ENCODE measurements at places on chromosomes 7 and 10.

GRCh38 chr7:117053432-117053831 lies 100.1 kb downstream of the ST7 start:
- no peak for DNase-seq

- no peak for DNase-seq
These were observed 10.9 kb downstream of the PNPLA8 start for GRCh38 chr7:108515013-108515412.

GRCh38 chr7:78020136-78020873 lies 221.7 kb downstream of the PHTF2 start:
- DNase-seq, result no peak

DNA sequence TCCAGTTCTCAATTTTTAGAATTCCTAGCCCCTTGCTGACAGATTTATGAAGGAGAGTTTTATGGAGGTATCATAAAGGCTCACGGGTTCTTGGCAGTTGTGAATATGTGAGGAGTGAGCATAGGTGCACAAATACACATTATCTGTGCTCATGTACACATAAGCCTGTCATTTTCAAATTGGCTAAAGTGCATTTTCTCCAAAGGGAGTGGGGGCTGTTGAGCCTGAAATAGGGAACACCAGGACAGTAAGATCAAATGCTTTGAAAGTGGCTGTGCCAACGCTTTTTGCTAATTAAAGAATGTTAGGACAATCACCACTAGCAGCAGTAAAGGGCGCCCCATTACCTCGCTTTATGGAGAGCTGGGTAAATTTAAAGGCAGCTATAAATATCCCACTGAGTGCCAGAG lies 8.3 kb upstream of the LRRC4 start:
- DNase-seq, result no peak

GRCh38 chr7:96426027-96426426 lies 104.1 kb upstream of the SLC25A13 start:
- no peak for DNase-seq

DNA sequence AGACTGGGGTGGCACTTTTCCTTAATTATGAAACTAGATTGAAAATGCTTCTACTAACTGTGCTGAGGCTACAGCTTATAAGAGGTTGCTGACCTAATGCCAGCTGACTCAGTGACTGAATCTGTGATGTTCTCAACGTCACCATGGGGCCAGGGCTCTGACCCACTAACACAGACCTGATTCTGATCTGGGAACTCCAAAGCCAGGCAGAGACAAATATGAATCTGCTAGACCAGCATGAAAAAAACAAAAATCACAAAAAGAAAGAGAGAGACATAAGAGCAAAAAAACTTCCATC lies 16.1 kb downstream of the USP6NL start:
- DNase-seq, result no peak

GRCh38 chr7:95960706-95961244 lies 188.4 kb downstream of the DYNC1I1 start:
- no peak for DNase-seq

DNA sequence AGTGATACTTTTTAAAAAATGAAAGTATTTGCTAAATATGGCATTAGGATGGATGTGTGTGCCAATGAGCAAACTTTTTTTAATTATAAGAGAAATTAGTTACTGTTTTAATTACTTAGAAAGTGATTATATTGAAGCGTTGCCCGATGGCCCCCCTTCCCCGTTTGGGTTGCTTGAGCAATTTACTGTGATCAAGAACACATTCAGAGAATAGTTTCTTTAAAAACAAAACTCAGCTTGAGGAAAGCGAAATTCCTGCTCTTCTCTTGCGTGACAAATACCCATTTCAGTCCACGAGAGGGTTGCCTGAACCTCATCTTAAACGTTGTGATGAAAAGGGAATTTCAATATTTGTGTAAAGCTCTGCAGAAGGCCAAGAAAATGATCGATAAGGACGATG lies 234.1 kb downstream of the GATA3 start:
- no peak for DNase-seq

- no peak for DNase-seq
These were observed 882 bp upstream of the LRRC61 start for GRCh38 chr7:150322114-150322832.

DNA sequence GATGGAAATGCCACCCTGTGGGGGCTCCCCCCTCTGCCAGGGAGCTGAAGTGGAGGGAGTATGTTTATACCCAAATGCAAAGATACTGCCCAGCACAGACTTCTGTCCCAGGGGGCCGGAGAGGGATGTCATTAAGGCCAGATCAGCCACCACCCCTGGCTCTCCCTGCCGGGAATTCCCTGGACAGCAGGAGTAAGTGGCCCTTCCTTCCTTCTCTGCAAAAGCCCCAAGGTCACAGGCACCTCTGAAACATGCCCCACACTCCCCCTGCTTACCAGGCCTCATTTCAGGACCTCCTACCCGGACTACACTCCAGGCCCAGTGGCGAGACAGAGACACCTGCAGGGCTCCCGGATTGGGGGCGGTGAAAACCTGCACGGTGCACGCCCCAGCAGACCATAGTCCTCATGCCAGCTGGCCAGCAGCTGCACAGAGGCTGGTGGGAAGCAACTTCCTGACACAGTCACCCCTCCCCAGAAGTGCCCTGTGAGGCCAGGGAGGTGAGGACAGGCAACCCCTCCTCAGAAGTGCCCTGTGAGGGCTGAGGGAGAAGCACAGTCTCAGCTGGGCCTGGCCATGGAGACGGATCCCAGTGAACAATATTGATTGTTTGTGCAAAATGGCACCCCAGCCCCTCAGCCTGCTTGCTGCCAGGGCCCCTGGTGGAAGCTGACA lies 33.0 kb upstream of the RET start:
- no peak for DNase-seq

DNA sequence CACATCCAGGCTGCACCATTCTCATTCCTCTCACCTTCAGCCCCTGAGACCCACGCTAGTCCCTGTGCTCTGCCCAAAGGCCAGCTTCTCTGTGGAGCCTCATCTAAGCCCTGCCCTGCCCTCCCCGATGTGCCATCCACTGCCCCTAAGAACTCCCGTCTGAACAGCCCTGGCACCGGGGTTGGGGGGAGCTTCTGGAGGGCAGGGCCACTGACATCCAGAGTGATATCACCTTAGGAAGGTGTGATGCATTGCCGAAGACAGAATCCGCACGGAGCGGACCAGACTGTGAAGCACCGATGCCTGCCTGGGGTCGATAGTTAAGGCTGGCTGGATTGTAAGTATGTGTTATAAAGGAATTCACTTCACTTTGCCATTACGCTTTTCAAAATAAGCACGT lies 511.0 kb downstream of the PTPRN2 start:
- no peak for DNase-seq

- no peak for DNase-seq
These were observed 184.3 kb upstream of the SLC26A5 start for GRCh38 chr7:103630318-103630717.

DNA sequence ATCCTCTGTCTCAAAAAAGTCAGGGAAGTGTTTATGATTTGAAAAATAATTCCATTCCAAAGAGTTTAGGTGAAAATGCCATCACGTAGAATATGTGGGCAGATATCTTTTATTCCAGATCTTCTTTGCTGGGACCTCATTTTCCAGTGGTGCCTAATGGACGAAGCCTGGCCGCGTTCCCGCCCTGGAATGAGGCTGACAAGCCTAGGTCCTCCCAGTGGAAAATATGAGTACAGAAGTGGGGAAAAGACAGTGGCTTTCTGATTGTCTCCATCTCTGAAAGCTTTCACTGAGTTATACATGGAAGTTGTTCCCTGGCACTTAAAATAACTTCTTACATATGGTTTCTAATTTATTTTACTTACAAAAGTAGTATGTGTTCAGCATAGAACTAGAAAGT lies 139.4 kb downstream of the TACC2 start:
- DNase-seq, result no peak

DNA sequence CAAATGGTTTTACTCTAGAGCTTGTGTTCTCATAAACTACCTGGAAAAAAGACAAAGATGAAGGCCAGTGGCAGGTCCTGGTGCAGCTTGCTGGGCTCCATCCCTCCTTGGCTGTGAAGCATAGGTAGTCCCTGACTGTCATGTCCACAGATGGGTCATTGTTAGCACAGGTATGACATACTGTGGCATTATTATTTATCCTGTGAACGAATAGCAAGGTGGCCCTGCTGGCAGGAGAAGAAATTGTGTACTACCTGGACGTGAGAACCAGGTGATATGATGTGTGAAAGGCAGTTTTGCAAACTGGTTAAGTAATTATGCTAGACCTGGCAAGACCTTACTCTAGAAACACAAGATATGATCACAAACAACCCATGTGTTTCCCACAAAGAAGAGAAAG lies 63.9 kb downstream of the CCDC71L start:
- DNase-seq, result no peak

DNA sequence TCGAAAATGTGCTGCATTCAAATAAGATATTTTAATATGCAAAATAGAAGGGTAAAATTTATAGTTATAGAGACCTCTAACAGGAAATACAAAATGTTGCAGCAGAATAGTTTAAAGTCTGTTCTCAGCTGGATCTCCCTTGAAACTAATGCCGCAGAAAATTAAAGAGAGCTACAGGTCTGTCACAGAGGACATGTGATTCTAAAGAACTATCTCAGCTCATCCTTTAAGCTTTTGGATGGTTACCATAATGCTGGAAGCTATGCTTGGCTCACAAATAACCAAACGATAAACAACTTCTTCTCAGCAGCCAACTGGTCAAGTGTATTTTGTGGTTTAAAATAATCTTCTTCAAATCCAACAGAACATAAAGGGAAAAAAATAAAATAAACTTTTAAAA lies 353.0 kb downstream of the PARD3 start:
- DNase-seq, result no peak

DNA sequence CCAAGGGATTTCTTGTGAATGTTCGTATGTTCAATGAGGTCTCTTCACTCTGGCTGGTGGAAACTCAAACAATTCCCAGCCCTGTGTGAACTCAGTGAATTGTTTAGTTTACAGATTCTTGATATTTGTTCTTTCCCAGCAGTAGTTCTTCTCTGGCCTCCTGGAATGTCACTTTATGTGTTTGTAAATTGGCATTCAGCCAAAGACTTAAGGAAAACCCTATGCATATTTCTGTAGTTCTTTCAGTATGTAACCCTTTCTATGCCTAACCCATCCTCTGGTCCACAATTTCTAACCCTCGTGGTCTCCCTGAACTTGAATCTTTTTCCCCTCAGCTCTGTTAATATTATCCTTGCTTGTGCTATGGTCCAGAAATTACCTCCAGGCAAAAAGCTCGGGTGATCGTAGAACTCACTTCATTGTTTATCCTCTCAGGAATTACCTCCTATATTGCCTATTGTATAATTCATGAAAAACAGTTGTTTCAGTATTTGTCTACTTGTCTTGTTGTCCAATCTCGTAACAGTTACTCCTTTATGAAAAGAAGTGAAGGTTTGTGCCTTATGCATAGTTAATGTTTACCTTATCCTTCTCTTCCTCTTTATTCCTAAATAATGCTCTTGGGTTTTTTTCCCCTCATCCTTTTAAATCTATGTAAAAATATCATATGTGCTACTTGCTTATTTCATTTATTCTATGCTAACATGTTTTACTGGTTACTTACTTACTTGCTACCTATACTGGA lies 23.7 kb upstream of the AGR3 start:
- DNase-seq, result no peak

DNA sequence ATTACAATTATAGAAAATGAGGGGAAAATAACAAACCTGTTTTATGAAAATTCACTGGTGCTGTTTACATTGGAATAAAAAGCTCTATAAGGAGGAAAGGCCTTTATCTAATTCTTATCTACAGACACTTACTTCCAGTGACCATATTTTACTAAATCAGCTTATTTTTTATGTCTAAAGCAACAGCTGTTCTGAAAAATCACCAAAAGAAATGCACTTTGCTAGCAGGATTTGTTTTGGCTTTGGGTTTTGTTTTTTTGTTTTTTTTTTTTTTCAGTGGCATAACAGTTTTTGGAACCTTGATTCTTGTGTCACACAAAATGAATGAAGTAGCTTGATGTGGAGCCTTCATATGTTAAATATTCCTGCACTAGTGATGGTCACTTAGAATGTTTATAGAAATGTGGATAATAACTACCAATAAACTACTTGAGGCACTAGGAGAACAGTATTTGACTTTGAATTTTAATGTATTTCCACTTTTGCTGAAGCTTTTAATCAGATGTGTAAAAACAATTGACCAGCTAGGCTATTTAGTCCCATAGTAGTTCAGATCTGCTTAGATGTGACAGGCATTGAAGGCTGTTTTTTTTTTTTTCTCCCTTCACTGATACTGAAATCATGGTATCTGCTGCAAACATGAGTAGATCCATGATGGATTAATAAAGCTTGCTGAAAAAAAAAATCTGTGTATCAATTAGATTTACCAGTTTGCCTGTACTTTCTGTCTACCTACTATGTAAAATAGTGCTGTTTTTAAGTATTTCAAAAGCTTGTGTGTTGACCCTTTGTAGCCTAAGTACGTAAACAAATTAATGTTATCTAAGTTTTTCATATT lies 2.8 kb downstream of the ARL4A start:
- no peak for DNase-seq

GRCh38 chr10:92857904-92858514 lies 9.7 kb downstream of the EXOC6 start:
- no peak for DNase-seq

DNA sequence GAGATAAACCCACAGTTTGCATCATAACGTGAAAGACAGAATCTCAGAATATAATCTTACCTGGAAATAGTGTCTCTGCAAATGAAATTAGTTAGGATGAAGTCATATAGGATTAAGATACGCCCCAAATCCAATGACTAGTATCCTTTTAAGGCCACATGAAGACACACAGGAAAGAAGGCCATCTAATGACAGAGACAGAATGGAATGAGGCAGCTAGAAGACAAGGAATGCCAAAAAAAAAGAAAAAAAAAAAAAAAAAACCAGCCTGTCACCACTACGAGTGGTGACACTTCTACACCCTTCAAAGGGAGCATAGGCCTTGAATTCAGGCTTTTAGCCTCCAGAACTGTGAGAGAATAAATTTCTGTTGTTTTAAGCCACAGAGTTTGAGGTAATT lies 82.9 kb downstream of the HYCC1 start:
- DNase-seq, result no peak

- DNase-seq, result no peak
These were observed 46.5 kb upstream of the HGF start for GRCh38 chr7:81816312-81816711.

- DNase-seq, result no peak
These were observed 6.3 kb upstream of the VSIR start for GRCh38 chr10:71779641-71780040.

DNA sequence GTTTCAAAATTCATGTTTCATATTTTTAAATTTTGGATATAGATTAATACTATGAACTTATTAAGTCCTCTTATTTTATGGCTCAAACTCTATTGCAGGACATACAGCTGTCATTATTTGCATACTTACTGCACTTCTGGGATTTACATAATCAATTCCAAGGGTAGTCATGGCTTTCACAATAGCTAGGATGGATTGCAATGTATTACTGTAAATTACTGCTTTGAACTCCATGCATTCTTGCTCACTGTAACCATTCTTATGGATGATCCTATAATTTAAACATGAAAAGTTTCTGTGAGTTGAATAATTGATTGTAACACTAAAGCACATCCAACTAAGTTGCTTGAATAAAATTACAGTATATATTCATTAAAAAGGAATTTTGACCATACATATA lies 23.5 kb downstream of the GNAT3 start:
- DNase-seq, result no peak

- no peak for DNase-seq
These were observed 340.8 kb downstream of the SUGCT start for GRCh38 chr7:40475681-40475982.

All from stimulated activated CD8-positive, alpha-beta memory T cell treated with anti-CD3 and anti-CD28 coated beads, Interleukin-7, amount 100 ng/mL, for 1 hour (primary cell).